ENCODE measurements at places on chromosomes 2 and 18.

DNA sequence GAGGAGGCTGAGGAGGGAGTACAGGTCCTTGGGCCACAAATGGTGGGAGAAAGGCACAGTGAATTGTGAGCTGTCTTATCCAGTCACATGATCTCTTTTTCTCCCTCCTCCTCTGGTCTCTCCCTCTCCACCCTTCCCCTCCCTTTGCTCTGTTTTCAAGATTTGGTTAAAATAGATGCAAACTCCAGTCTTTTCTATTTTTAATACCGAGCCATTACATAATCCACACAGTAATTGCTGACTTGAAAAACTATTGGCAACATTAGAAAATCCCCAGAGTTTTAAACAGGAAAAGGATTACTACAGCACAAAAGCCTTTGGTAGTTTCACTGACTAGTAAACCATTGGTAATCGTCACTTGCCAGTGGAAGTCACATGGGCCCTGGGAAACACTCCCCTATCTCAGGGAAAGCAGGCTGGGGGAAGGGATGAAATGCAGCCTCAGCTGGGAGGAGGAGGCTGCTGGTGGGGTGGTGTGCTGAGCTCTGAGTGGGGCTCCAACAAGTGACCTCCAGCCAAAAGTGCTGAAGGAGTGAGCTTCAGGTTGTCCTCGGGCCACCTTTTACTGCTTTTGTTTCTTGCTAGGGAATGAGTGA lies 57.4 kb upstream of the PCBP1 start:
- DNase-seq, result peak; percentile 24

DNA sequence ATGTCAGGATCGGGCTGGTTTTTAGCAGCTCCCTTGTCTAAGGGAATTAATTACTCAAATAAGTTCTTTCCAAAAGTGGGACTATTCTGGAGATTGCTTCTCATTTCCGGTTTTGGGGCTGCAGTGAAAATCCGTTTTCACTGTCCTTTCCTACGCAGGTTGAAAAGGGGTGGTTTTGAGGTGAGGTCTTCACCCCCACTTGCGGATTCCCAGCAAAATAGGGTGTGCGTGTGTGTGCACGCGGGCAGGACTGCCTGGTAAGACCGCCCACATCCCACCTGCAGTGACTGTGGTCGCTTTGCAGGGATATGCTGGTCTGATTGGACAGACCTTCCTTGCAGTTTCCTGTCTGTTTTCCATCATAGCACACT lies 472 bp upstream of the PLEKHM3 start:
- no peak for DNase-seq

- DNase-seq, result no peak
These were observed 190.7 kb downstream of the INSIG2 start for GRCh38 chr2:118279005-118279404.

DNA sequence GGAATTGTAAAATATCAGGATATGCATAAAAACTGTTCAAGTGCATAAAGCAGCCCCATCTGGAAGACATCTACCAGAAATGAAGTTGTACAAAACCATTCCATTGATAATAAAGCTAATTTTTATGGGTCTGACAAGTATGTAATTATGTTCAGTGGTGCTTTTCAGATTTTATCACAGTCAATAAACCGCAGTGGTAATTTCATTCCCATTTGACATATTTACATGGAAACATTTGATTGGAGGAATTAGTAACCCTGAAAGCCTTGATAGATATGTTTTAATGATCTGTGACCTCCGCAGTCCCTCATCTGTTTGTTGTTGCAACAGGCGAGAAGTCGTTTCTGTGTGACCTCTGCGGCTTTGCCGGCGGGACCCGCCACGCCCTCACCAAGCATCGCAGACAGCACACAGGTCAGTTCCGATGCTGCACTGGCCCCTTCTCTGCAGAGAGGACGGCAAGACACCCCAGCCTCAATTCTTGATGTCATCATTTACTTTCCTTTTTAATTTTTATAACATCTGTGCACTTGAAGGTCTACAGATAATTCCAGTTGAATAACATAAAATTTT lies 283.1 kb downstream of the ZNF407 start:
- DNase-seq, result no peak

GRCh38 chr18:51399491-51400122 lies 202.1 kb upstream of the MEX3C start:
- no peak for DNase-seq

- no peak for DNase-seq
These were observed 74.6 kb downstream of the KLF7 start for GRCh38 chr2:207091176-207091575.
